ENCODE measurements at places on chromosomes 12 and 14.

DNA sequence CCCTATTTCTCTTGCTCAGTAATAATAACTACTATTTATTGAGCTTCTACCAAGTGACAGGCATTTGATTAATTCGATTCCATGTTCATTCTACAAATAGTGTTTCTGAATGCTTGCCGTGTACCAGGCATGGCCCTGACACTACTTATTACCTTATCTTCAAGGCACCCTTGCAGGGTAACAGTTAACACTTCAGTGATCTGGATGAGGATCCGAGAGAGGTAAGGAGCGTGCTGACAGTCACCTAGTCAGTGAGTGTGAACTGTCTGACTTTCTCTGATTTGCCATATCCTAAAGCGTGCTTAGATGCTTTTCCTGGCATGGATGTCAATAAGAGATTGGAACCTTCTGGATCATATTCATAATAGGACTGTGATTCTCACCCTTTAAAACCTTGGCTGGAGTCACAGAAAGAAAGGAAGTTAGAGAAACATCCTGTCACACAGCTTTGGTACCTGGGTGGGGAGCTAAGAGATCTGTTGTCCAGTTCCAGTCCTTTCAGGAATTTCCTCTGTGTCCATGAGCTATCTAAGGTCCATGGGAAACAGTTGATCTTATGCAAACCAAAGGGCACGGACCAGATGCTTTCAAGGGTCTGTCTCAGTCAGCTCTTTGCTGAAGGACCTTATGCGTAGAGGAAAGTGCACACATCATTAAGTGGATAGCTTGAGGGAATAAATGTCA, 54.8 kb downstream of the PPFIBP1 start:
- ATAC-seq = no peak

DNA sequence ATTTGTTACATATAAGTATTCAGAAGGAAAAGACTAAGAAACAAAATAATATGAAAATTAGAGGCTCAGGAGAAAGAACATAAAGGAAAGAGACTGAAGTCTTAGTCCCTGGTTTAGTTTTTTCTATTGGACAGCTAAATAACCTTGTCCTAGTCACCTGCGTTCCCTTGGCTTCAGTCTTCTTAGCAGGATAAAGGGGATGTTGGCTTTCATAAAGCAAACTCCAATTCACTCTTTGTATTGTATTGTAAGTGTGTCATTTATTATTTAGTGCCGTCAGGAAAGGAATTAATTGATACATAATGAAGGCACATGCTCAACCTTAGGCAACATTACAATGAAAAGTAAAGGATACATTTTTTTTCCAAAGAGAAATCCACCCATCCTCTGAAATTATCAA, 190.3 kb upstream of the PPFIA2 start:
- no peak for ATAC-seq

GRCh38 chr12:85782711-85783110, 53.5 kb downstream of the RASSF9 start:
- ATAC-seq = peak; percentile 85

DNA sequence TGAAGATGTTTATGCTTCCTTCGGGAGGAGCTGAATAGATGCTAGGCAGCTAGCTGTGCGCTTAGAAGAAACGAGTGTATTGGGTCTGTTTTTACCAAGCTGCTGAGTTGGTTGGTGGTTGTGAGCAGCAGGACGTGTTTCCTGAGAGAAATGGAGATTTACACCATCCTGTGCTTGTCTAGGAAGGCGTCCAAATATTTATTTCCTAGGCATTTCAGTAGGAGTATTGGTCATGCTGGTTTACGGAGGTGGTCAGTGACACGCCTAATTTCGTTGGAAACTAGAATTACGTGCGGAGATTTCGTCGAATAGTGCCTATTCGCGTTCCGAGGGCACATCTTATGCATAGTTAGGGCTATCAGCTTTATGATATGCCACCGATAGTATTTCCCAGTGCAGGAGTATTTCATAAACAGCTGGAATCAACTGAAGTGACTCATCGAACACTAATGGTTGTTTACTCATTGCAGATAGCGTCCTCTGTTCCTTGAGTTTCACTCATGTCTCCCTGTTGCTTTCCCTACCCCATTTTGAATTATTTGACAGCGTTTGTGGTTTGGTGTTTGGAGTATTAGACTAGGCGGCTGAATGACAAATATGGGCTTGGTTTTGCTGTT, 780 bp downstream of the TBC1D15 start:
- peak; percentile 49 for ATAC-seq

DNA sequence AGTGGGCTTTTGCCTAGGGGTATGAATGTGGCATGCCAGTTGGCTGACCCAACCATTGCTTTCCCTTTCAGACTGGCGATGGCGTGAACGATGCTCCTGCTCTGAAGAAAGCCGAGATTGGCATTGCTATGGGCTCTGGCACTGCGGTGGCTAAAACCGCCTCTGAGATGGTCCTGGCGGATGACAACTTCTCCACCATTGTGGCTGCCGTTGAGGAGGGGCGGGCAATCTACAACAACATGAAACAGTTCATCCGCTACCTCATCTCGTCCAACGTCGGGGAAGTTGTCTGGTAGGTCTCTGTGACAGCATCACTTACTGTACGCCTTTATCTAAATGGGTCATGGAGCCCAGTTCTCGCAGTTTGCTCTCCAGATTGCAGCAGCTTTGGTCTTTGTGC, 61.1 kb downstream of the ATP2A2 start:
- no peak for ATAC-seq

- ATAC-seq = peak; percentile 33
Measured at GRCh38 chr12:65685514-65685913, 138.8 kb upstream of the HMGA2 start.

- no peak for ATAC-seq
Measured at GRCh38 chr12:42278128-42278510, 40.1 kb upstream of the YAF2 start.

- ATAC-seq = no peak
Measured at GRCh38 chr12:61797266-61797665, 462.9 kb upstream of the USP15 start.

- no peak for ATAC-seq
Measured at GRCh38 chr14:31781578-31781977, 220.4 kb downstream of the NUBPL start.

DNA sequence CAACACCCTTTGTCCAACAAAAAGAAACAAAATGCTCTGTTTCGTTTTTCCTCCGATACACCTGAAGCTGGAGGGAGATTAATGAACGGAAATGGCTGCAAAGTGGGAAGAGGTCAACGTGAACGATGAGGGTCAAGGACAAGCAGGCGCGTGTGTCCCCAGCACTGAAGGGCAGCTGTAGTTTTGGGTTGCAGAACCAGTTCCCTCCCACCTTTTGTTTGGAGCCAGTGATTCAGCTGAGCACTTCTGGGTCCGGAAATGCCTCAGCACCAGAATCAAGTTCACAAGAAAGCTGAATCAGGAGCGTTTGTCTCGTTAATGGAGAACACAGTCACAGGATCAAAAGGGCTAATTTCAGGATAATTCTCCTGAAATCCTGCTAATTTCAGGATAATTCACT, 51.1 kb upstream of the PWP1 start:
- no peak for ATAC-seq

DNA sequence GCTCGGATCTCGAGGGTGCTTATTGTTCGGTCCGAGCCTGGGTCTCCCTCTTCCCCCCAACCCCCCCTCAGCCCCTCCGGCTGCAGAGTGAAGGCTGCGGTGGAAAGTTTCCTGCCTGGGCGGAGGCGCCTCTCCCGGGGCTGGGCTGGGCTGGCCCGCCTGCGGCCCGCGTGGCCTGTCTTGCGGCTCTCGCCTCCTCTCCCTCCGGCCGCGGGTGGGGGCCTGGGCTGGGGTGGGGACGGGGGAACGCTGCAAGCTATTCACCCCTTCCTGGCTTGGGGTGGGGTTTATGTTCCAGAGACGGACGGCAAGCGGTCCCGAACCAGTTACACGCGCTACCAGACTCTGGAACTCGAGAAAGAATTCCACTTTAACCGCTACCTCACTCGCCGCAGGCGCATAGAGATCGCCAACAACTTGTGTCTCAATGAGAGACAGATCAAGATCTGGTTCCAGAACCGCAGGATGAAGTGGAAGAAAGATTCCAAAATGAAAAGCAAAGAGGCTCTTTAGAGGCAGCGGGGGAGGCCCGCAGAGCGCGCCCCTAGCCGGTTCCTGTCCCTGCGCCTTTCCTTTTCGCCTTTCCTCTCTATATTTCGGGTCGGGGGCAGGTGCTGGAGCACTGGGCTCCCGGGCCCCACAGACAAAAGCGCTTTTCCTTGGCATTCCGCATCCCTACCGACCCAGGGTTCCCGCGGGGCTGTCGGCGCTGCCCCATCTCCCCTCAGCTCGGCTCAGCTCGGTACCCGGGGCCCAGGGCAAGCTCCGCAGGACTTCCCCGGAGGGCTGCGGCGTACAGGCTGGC, 1.3 kb downstream of the HOXC5 start:
- ATAC-seq = no peak

- peak; percentile 43 for ATAC-seq
Measured at GRCh38 chr14:74502236-74503019, 8.9 kb downstream of the ISCA2 start.

DNA sequence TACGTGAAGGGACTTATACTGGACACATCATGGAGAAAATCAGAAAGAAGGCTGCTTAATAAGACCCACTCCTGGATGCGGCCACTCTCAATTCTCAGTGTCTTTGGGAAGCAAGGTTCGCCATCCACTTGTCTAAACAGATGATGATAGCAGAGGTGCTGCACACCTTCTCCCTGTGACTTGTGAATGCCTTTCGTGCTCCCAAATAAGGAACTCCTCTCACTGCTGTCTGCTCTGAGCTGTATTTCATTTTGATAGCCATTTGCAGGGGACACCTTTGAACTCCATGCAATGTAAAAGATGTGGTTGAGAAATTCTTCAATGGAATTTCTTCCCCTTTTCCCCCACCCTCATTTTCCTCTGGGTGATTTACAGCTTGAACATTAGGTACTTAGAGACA, 11.6 kb downstream of the RMST start:
- ATAC-seq = no peak

DNA sequence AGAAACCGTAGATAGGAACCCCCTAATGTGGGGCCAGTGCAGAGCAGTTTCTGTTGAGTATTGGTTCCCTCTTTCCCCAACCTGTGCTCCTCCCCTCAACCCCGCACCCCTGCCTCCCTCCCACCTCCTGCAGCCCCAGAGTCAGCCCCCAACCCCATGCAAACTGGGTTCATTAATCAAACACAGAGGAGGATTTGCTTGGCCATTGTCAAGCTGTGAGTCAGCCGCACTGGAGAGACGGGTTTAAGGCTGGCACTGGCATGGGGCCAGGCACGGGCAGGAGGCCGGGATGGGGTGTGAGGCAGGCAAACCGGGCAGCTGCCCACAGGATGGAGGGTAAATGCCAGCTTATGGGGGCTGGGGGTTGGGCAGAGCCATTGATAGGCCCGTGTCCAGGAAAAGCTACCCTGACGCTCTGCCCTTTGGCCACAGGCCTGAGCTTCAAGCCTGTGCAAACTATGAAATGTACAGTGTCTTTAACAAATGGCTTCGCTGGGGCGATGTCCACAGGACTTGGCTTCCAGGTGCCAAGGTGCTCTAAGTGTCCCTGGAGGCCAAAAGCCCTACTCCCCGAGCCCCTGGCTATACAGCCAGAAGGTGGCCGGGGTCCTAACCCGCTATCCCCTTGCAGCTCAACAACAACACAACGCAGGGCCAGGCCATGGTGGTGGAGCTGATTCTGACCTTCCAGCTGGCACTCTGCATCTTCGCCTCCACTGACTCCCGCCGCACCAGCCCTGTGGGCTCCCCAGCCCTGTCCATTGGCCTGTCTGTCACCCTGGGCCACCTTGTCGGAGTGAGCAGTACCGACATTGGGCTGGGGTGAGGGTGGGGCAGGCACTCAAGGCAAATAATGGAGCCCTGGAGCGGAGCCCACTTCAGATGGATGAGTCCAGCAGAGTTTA, 1.4 kb downstream of the AQP5 start:
- ATAC-seq = peak; percentile 59

DNA sequence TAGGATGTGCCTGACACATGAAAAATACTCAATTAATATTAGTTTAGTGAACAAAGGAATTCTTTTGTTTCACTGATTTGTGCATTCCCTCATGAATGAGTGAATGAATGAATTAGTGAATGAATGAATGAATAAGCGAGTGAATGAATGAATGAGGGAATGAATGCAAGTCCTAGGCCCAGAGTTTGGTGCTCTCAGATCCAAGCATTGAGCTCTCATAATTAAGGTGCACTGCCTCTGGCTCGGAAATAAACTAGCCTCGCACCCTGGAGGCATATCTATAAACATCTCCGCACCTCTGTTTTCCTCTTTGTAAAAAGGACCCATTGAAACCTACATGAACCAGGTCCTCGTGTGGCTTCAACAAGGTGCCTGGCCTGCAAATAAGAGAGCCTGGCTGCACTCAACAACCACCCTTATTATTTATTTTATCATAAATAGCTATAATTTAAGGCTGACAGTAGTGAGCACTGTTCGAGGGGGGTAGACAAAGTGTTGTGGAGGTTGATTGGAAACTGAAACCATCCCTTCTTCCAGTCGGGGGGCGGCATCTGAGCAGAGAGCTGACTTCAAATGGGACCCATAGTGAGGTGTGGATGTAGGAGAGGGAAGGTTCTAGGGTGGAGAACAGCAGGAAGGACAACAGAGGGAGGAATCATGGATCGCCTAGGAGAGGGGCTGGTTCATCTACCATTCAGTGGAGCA, 316.8 kb downstream of the BCL11B start:
- no peak for ATAC-seq

- no peak for ATAC-seq
Measured at GRCh38 chr12:47561746-47562145, 144.1 kb downstream of the RPAP3 start.

DNA sequence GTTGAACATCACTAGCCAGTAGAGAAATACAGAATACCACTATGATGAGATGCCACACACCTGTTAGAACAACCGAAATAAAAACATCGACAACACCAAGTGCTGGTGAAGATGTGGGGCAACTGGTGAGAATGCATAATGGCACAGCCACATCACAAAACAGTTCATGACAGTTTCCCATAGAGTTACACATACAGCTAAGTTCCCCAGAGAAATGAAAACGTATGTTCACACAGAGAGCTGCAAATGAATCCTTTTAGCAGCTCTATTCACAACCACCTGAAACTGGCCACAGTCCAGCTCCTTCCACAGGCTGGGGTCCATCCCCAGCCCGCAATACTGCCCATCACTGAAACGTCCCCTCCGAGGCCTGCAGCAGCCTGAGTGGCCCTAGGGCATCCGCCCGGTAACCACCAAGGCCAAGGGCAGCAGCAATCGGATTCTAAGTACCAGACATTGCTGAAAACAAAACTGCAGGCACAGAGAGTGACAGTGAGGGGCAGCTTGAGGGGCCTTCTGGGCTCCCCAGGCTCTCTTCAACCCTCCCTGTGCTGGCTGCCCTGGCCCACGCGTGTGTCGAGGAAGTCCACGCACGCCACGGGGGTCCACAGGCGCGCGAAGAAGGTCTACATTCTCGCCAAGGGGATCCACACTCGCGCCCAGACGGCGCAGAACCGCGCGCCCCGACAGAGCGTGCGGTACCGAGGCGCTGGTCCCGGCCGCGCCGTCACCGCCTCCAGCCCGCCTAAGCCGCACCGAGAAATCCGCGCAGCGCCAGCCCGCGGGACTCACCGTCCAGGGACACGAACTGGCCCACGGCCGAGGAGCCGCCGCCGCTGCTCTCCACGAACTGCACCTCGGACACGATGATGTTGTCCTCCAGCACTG, 903 bp downstream of the BRF1 start:
- peak; percentile 8 for ATAC-seq

- no peak for ATAC-seq
Measured at GRCh38 chr12:122195405-122195804, 8.1 kb upstream of the B3GNT4 start.

GRCh38 chr14:104923640-104924420, 849 bp upstream of the PLD4 start:
- ATAC-seq = no peak

- ATAC-seq = no peak
Measured at GRCh38 chr14:88424573-88424972, 39.1 kb downstream of the SPATA7 start.

Measured in esophagus mucosa (tissue), 1 donor.